Foreskin melanocyte (primary cell): ENCODE measurements at places on chromosomes 1 and 21.

DNA sequence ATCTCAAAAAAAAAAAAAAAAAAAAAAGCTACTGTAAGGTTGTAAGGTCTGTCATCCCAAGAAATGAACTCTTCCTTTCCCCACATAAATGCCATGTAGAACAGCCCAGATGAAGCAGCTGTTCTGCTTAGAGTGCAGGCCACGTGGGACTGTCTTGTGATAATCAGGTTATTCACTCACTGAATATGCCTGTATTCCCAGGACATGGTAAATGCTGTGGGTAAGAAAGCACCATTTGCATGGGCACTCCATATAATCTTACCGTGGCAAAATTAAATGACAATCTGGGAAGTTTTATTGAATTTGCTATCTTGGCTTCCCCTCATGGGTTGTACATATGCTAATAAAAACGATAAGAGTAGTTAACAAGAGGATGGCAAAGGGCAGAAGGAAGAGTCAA lies 13.8 kb downstream of the RGS5 start:
- DNase-seq = no peak

DNA sequence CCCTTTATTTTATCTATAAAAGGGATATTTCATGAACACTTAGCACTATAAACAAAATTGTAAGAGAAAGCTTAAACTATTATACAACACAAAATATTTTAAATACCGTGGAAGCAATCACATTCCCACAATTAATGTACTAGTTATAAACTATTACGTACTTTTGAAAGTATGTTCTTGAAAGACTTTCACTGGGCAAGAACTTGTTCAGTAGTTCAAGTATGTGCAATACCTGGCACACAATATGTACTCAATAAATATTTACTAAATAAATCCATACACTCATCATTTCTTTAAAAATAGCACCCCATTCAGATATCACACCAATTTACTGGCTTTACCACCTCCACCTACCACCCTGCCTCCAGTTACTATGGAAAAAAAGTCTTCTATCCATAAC lies 12.6 kb upstream of the FMO2 start:
- DNase-seq = no peak

- DNase-seq = no peak
These were observed 8.7 kb upstream of the RSRP1 start for GRCh38 chr1:25255706-25256577.

DNA sequence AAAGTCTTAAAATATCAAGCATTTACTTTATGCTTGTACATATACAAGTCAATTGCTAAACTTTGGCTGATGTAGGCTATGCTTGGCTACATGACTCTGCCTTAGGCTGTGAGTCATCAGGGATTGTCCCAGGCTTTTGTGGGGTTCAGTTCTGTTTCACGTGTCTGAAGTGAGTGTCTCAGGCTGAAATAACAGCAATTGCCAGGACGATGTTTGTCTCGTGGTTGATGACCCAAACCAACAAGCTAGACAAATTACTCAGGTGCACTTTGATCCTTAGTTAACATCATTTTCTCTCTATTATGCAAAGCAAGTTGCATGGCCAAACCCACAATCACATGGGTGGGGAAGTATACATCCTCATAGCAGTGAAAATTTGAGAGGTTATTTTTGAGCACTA lies 410.1 kb downstream of the BRINP3 start:
- no peak for DNase-seq

- DNase-seq = no peak
These were observed 7.5 kb downstream of the IVNS1ABP start for GRCh38 chr1:185309566-185309965.

DNA sequence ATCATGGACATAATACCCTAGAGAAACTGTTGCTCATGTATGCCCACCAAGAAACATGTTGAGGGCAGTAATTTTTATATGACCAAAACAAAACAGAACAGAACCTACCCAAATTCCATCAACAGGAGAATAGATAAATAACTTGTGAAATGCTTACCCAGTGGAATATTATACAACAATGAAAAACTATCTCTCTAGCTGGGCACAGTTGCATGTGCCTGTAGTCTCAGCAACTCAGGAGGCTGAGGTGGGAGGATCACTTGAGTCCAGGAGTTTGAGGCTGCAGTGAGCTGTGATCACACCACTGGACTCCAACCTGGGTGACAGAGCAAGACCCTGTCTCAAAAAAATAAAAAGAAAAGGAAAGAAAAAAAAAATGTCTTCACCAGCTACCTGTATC lies 37.6 kb upstream of the RCSD1 start:
- DNase-seq = no peak

DNA sequence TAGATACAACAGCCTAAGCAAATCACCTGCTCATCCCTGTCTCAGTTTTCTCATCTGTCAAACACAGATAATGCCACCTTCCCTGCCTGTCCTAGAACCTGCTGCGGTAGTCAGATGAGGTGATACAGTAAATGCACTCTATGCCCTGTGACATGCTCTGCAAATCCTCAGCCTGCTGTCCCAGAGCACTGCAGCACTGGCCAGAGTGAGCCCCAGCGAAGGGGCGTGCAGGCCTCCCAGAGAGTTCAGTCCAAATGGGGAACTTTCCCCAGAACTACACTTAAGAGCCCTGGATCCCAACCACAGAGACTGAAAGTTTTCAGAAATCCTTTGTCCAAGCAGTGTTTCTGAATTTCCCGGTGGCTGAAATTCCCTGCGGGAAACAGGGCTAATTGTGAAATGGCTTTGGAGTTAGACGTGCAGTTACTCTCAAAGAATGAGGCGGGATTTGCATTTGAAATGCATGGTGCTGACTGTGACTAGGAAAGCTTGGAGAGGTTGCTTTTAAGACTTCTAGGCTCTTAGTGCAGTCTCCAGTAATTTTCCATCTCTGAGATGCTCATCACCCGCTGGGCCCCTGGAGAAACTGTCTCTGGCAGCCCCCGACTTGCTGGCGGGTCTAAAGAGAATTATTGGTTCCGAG lies 206.5 kb upstream of the AJAP1 start:
- no peak for DNase-seq
